Ascending aorta (tissue), 2 donors: ENCODE measurements at places on chromosomes 13 and 19.

DNA sequence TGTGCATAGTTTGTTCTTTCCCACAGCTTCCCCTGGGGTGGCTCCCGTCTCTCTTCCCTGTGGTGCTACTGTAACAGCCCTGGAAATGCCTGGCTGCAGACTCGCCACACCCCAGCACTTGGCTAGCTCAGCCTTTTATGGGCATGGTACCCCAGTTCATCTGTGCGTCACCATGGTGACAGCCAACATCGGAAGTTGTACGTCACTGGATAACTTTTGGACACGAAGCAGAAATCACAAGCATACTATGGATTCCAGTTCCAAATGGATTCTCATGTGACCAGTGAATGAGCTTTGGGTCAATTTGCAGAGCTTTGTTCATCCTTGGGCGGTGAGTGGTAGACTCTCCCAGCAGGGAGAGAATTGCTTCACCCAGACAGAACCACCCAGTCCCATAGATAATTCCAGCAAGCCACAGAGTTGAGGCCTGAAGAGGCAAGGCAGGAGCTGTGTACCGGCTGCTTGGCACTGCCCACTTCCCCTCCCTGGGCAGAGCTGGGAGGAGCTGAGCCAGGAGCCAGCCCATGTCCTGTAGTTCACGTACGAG lies 54.4 kb downstream of the COL4A2 start:
- peak; percentile 97 for DNase-seq

- no peak for DNase-seq
Measured at GRCh38 chr19:31354799-31355664, 5.8 kb upstream of the TSHZ3 start.

GRCh38 chr19:47357788-47358680 lies 8.9 kb downstream of the DHX34 start:
- no peak for DNase-seq

GRCh38 chr19:2487090-2487489 lies 11.2 kb downstream of the GADD45B start:
- DNase-seq, result no peak

GRCh38 chr19:12137221-12137940 lies 2.8 kb downstream of the ZNF20 start:
- DNase-seq, result no peak

- no peak for DNase-seq
Measured at GRCh38 chr19:49997709-49998108, 27.5 kb downstream of the VRK3 start.

GRCh38 chr13:27259831-27260230 lies 8.5 kb downstream of the RPL21 start:
- DNase-seq, result no peak

DNA sequence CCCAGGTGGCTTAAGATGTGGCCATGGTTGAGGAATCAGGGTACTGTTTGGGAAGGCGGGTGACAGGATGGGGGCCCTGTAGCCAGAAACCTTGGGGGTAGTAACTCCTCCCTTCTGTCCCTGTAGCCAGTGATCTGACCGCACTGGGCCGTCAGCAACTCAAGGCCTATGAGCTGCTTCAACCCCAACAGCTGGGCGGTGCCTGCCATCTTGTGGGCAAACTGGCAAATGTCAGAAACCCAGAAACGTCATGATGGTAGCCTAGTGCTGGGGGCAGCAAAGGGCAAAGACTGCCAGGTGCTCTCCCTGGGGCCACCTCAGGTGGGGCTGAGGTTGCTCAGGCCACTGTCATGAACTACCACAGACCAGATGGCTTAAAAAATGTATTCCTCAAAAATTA lies 3.5 kb downstream of the COPE start:
- DNase-seq, result no peak

GRCh38 chr13:31225998-31226675 lies 26.4 kb downstream of the B3GLCT start:
- no peak for DNase-seq

DNA sequence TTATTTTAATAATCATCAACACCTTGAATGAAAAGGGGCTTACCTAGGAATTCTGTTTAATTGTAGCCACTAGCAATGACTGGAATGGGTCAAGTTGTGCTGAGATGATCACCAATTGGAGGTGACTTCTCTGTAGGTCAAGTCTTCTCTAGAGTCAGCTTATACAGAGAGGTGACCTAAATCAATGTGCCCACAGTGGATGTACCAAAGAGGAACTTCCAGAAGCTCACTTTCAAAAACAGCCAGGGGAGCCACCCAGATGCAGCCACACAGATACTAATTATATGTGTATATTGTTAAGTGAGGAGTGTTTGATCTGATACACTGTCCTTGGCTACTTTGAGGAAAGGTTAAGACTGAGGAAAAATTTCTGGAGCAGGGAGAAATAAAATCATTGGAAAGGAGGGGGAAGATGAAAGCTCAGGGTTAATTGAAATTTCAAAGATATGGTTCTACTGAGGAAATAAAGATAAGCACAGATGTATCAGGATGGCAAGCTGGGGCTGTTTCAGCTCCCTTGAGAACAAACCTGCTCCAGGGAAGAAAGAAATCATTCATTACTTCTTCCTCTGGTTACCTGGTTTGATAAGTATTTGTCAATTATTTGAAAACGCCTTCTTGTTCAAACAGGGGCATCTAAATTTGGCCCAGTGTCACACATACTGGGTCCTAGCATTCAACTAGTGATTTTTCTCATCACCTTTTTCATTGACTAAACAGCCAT lies 5.1 kb downstream of the GPR183 start:
- DNase-seq, result no peak

DNA sequence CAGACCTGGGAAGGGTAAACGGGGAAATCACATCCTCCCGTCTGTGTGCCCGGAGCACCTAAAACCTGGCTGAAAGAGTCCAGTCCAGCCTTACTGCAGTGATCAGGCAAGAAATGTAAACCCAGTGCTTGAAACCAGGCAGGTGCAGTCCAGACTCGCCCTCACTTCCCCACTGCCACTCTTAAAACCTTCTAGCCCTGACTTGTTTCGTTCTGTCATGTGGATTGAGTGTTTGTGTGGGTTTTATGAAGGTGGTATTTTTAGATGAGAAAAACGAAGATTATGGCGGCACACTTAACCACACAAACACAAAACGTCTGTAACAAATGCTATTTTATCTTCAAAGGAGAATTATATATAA lies 839 bp upstream of the CKAP2 start:
- DNase-seq, result no peak

- no peak for DNase-seq
Measured at GRCh38 chr13:61797397-61797796, 381.7 kb upstream of the PCDH20 start.

DNA sequence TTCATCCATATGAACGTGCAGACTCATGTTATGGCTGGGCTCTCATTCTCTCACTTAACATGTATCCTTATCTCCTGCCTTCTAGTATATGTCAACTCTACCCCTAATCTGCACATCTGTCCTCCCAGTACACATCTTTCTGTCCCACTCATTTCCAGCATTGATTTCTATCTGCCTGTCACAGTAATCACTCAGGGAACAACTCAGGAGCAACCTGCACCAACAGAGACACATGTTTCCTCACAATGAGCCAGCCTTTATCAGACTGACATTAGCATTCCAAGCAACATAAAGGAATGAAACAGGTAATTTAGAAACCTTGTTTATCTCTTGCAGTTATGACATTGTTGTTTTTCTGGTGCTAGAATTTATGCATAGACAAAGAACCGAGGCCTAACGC lies 17.6 kb upstream of the SLC7A1 start:
- DNase-seq, result no peak

DNA sequence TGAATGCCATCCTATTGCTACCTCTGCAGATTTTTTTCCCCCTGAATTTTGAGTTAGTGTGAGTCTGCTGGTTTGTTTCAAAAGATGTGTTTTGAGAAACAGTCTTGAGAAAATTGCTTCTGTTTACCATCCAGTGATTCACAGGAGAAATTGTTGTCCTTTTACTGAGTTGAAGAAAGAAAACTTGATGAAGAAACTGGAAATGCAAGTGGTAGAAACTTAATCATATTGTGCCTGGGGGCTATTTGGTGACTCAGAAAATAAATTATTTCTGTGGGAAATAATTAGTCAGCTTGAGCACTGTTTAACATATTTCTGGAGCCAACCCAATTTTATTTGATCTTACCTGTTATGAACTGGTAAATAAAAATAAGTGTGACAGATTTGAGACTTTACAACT lies 35.4 kb downstream of the PAN3 start:
- DNase-seq, result no peak

DNA sequence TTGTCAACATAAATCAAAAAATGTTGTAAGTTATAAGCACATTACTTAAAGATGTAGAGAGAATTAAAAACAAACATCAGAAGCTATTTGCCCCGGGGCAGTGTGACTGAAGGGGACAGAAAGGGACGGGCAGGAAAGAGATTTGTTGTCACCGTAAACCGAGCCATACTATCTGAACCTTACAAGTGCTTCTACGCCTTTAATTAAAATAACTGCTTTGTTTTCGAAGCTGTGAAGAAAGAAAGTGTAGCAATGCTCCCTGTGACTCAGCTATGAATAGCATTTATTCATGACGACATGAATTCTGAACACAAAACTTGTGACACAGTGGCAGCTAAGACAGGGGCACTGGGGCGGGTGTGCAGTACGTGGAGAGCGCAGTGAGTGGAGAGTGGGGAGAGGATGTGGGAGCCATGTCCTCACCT lies 30.0 kb downstream of the ZNF787 start:
- no peak for DNase-seq

GRCh38 chr19:51594774-51595109 lies 23.7 kb downstream of the ZNF175 start:
- no peak for DNase-seq

- DNase-seq, result no peak
Measured at GRCh38 chr19:14408491-14409145, 10.5 kb downstream of the DDX39A start.
